ENCODE measurements at places on chromosomes 12 and 14. TPM values are rescaled to one million over a fixed set of nuclear protein-coding genes. Genes with fewer than 3 reads are reported as not detected.

- no peak for DNase-seq
Observed at GRCh38 chr14:103522649-103523574, at the start of gene CKB. Gene CKB, minus strand, starts transcription at chr14:103522830. Its CDS starts 337 bp downstream, at chr14:103522493.

The LTBP2 gene
- polyA plus RNA-seq, result 2.5 TPM

The SPX gene
- polyA plus RNA-seq, result 17.0 TPM

DNA sequence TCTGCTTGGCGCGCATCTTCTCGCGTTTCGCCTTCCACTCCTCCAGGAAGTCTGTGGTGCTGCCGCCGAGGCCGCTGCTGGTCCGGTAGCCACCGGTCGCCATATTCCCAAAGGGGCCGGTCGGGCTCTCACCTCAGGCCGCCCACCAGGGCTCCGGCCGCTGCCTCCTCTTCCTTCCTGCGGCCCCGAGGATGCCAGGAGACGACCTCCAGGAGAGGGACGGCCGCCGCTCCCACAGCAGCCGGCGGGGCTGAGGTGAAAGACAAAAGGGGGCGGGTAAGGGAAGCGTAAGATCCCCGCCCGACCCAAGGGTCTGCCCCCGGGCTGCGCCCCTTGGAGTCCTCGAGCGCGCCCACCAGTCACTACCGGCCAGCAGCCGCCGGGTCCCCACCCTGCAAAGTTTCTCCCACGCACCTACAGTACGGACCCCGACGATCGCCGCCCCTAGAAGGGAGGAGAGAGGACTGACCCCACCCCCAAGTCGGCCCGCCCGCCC is 574 bp downstream of the PAWR start:
- DNase-seq, result no peak

GRCh38 chr14:56162476-56162875 is 44.3 kb downstream of the PELI2 start:
- DNase-seq, result no peak

DNA sequence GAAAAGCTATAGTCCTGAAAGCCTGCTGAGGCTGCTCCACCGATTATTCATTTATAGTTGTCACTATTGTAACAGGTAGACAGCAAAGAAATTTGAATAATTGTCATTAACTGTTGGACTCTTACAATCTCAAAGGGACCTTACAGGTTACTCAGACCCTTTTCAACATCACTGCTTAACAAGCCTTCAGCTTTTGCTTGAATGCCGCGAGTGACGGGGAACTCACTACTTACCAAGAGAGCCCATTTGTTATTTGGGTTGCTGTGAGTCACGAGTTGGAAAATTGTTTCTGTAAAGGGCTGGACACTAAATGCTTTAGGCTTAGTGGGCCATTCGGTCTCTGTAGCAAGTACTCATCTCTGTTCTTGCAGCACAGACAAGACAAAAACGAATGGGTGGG is 5.9 kb upstream of the TUNAR start:
- no peak for DNase-seq

- DNase-seq, result no peak
Observed at GRCh38 chr12:56518570-56518969, 3.0 kb upstream of the RBMS2 start.

The GALC gene
- polyA plus RNA-seq, result 39.1 TPM

The TMEM229B gene
- polyA plus RNA-seq, result 1.9 TPM

DNA sequence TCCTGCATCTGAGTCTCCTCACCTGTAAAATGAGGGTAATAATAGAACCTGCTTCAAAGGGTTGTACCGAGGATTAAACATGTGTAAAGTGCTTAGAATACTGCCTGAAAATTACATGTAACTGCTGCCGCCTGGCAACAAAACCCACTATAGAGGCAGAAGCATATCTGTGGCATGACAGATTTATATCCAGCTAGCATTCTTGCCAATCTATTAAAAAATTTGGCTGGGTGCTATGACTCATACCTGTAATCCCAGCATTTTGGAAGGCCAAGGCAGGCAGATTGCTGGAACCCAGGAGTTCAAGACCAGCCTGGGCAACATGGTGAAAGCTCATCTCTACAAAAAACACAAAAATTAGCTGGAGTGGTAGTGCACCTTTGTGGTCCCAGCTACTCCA is 16.4 kb upstream of the KSR2 start:
- no peak for DNase-seq

The GZMH gene
- polyA plus RNA-seq, result not detected

DNA sequence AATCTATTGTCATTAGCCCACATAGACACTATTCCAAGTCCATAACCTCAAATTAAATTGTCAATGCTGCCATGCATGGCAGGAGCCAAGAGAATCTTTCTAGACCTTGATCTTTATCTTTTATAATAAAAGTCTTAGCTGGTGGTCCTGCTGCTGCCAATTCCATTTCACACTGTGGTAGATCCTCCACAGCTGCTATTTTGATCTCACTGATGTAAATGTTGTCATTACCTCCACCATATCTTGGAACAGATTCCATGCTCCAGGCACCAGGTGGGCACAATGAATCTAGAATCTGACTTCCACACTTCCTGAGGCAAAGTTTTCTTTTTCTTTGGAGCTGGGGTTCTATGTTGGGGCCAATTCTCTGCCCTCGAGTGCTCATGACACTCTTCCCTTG is 161.2 kb downstream of the TMTC3 start:
- no peak for DNase-seq

GRCh38 chr14:25833341-25834126 is 764.3 kb downstream of the NOVA1 start:
- DNase-seq, result no peak

The BRF1 gene
- polyA plus RNA-seq, result 40.0 TPM

DNA sequence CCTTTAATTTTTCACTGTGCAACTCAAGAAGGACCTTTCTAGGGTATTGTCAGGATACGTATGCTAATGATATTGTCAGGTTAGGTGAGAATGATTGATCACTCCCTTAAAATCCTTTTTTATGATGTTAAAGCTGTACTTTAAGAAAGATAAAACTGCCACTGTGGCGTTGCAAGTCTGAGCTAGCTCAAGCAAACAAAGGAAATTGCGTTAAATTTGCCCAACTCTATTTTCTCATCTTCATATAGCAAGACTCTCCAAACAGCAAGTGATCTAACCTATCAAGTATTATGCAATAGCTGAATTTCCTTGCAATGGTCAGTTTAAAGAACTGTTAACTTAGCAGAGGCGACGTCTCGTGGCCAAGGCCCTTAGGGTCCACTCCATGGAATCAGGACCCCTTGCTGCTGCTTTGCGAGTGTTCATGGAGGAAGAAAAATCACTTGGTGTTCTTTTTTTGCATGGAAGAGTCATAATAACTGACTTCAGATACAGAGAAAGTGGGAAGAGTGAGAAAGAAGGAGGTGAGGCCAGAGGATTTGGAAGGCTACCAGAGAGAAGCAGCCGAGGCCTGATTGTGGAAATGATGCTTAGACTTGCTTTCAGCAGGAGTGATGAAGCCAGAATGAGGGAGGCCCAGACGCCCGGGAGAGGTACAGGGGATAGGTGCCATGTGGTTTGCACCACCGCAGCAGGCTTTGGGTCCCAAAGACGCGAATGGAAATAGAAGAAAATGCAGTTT is 2.5 kb downstream of the TRAF3 start:
- no peak for DNase-seq

The APOF gene
- 0.20 TPM for polyA plus RNA-seq

The HHIPL1 gene
- polyA plus RNA-seq, result 1.5 TPM

DNA sequence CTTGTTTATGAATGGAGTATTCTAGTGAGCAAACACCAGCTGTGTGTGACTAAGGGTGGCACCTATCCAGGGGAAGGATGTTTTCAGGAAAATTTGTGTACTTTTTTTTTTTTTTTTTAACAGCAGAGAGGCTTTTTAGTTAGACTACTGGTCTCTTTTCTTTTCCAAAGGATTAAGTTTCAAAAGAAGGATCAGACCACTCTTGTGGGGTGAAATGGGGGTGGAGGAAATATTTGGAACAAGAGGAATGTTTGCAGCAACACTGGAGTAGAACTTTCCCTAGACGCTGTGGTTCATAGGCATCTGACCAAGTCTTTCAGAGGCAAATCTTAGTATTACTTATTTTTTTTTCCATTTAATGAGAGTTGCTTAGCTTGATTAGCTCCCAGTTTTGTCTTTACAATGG is 21.1 kb downstream of the NUBPL start:
- no peak for DNase-seq

DNA sequence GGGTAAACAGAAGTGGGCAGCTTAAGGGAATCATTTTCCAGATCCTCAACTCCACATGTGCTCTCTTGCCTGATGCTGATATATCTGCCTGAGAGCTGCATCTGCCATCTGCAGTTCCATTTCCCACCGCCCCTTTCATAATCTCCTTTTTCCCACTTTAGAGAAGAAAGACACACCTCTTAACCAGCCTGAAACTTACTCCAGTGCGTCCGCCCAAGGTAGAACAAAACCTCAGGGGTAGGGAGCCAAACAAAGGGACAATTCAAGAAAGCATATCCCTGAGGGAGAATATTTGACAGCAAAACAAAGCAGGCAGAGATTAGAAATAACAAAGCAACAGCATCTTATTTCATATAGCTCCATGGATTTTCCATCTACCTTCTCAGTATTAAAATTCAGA is 4.3 kb downstream of the MDM1 start:
- no peak for DNase-seq

- no peak for DNase-seq
Observed at GRCh38 chr12:81206429-81206828, 128.6 kb downstream of the ACSS3 start.

The IFNG gene
- polyA plus RNA-seq, result not detected

DNA sequence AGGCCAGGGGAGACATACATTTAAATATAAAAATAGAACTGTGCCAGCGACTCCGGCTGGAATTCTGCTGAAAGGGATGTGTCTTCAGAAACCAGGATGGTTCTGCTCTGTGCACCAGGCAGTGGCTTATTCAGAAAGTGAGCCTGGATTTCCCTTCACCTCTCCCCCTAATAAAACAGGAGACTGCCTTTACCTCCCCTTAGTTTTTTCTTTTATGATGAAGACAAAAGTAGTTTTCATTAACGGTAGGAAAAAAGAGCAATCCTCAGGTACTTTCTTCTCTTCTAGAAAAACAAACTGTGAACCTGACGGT is 346 bp downstream of the SLC7A8 start:
- no peak for DNase-seq

- no peak for DNase-seq
Observed at GRCh38 chr12:71024827-71025226, 104.3 kb upstream of the PTPRR start.

DNA sequence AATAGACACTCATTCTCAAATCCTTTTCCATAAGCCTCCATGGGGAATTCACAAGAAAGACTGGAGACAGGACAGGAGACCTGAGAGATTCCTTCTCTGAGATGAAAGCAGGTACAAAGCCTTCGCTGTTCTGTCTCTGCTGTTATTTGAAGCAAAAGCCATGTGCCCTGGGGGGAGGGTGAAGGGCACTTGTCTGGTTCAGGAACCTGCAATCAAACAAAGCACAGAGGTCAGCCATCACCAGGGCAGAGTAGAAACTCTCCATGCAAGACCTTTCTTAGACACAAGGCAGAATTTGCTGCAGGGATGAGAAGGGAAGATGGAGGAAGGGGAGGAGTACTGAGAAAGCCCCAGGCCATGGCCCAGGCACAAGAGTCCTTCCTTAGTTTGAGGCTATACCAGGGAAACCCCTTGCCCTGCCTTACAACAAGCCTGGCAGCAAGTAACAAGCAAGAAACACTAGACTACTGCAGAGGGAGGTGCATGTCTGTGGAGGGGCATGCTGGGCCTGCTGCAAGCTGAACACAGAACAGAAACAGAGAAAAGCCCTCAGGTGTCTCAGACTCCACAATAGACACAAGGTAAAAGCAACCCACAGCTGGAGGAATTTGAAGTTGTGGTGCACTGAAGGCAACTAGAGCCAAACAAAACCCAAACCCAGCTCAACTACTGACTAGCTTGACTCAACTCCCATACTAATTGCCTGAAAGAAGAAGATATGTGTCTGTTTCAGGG is 7.8 kb upstream of the ART4 start:
- no peak for DNase-seq

The GPRC5D gene
- polyA plus RNA-seq, result 0.71 TPM

The BHLHE41 gene
- polyA plus RNA-seq, result 2.2 TPM

The EML5 gene
- 2.9 TPM for polyA plus RNA-seq

DNA sequence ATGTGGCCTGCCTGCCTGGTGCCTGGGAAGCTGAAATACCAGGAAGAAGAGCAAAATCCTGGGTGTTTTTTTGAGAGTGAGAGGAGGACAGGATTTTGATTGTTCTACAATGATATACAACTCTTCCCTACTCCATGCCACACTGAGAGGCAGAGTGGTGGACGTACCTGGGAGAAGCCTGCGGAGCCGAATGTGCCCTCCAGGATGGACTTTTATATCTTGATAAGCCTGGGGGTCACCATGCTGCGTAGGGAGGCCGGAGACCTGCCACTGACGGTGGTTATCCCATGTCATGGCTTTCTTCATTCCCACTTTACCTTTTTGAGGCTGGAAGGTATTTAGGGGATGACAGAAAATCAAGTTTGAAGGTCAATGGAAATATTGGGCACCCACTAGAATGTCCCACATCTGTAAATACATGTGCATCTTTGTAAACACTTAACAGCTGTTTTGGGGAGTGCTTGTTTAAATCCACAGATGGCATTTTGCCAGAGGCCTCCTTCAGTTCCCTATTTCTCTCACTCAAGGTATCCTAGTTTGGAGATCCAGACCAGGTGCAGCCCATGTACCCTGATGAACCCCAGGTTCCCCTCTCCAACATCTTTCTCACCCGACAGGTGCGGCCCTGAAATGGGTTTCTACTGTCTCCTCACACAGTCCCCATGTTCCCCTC is 1.1 kb upstream of the GLT1D1 start:
- DNase-seq, result no peak

- no peak for DNase-seq
Observed at GRCh38 chr14:34420547-34421150, 41.4 kb downstream of the SPTSSA start.

- DNase-seq, result no peak
Observed at GRCh38 chr12:118345355-118345754, 27.4 kb downstream of the TAOK3 start.

The PPM1H gene
- 27.1 TPM for polyA plus RNA-seq

DNA sequence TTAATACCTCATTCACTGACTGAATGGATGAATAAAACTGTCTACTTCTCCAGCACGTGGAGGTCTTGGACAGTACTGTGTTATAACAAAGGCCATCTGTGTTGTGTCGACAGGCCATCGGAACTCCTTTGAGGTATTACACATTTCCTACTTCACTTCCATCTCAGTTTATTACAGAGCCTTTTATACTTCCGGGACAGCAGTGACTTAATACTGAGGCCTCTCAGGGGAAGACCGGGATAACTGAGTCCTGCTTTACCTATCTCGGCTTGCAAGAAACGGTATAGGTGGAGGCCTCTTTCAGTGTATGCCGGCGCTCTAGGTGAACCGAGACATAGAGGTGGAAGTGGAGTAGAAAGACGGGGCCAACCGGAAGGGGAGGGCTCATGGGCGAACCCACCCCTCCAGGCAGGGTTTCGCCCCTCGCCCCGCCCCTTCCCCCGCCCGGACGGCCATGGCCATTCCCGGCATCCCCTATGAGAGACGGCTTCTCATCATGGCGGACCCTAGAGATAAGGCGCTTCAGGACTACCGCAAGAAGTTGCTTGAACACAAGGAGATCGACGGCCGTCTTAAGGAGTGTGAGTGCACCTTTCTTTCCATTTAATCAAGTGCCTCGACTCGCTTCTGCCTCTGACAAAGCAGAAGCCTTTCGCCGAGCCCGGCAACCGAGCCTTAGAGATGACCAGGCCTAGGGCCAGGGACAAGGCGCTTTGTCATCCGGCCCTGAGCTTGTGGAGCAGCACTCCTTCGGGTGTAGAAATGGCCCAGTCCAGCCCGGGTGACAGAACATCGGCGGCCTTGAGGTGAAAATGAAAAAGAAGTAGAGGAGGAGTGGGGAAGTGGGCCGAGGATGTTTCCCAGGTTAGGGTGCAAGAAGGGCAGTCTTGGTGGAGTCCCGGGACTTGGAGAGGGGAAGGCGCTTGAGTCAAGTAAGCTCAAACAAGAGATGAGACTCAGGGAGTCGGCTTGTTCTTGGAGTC is at the start of gene PSMC6:
Gene PSMC6 (plus strand): TSS at position 477 of the 983 bp plus-strand sequence. CDS start 20 bp downstream, at position 497.
- peak; percentile 91 for DNase-seq

Data from renal cortex interstitium (tissue), 15 donors.